ENCODE measurements at places on chromosomes 16 and 17. TPM values are rescaled to one million over a fixed set of nuclear protein-coding genes. Genes with fewer than 3 reads are reported as not detected.

- DNase-seq, result no peak
These were observed 375.3 kb upstream of the PSMD7 start for GRCh38 chr16:73921295-73921694.

The CARD14 gene
- not detected for total RNA-seq

- no peak for DNase-seq
These were observed 580 bp downstream of the BCAR1 start for GRCh38 chr16:75250809-75251279.

DNA sequence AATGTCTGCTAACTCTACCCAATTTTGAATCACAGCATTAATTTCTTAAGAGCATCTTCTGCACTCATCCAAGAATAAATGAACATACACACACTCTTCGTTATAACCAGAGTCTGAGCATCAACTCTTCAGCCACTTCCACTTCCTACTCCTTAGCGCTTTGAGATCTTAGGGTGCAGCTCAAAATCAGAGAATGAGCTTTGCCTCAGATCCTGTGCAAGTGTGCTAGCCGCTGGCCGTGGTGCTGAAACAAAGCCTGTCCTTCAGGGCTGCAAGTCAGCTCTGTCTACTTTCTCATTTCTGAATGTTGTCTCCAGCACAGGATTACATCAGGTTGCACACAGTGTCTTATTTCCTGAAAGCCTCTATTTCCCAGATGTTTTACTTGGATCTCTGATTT, 165.4 kb downstream of the AIPL1 start:
- DNase-seq, result no peak

The CHRNE gene
- 0.18 TPM for total RNA-seq

- no peak for DNase-seq
These were observed 22.2 kb downstream of the SERPINF1 start for GRCh38 chr17:1783834-1784611.

The MFAP4 gene
- total RNA-seq, result 0.48 TPM

DNA sequence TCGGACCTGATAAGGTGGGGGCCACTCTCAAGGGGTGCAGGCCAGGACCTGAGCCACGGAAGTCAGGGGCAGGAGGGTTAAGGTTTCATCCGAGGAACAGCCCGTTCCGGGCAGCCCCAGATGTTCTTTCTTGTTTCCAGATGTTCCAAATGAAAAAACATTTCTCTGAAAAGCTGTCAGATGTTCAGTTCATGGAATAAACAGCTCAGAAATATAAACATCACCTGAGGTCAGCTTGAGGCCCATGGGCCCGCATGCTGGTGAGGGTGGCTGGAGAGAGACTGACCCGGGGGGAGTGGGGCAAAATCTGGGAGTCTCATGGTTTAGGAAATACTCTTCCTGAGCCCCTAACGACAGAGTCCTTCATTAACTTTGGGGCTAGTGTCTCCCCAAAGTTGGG, 1.5 kb upstream of the CD79B start:
- no peak for DNase-seq

GRCh38 chr16:80105160-80105559, 435.6 kb upstream of the DYNLRB2 start:
- DNase-seq, result no peak

The SPECC1 gene
- 7.0 TPM for total RNA-seq

DNA sequence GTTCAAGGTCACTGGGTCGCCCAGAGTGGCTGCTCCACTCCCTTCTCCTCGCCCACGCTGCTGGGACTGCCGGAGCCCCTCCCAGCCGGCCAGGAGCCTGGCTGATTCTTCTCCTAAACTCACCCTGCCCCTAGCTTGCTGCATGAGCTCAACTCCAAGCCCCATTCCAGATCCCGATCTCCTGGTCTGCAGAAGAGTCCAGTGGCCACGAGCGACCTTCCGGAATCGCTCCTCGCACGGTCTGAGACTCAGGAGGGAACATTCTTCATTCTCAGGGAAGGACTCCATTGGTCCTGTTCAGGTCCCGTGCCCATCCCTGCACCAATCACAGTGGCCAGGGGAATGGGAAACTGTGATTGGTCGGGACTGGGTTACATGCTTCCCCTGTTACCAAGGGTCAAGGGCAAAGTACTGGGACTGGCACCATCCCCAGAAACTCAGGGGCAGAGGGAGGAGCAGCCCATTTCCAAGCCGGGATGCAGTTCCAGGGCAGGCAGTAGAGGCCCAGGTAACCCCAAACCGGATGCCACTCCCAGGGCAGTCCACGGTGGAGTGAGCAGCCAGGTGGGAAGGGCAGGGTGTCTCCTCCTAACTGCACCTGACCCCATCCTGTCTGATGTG, 24.5 kb upstream of the CIBAR2 start:
- DNase-seq, result no peak

DNA sequence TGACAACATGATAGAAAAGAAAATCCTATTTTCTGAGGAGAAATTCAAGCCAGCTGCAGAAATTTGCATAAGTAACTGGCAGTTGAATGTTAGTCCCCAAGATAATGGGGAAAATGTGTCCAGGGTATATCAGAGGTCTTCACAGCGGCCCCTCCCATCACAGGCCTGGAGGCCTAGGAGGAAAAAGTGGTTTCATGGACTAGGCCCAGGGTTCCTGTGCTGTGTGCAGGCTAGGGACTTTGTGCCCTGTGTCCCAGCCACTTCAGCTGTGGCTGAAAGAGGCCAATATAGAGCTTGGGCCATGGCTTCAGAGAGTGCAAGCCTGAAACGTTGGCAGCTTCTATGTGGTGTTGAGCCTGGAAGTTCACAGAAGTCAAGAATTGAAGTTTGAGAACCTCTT, 35.6 kb downstream of the TMEM100 start:
- DNase-seq, result no peak

The CDH13 gene
- total RNA-seq, result not detected

DNA sequence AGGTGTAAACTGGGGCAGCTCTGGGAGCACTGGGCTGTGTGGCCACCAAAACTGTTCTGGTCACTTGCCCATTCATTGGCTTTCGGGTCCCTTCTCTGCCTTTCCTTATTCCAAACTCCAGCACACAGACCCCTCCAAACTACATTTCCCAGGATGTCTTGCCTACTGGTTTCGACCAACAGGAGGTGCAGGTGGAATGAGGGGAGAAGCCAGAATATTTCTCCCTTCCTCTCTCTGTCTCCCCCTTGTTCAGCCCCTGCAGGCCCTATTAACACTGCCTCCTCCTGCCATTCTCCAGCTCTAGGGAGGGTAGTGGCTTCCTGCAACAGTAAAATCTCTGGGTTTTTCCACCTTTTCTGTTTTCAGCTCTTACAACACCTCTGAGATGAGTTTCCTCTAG, 13.2 kb upstream of the NAGPA start:
- DNase-seq, result no peak

- DNase-seq, result no peak
These were observed 14.3 kb downstream of the CMTM4 start for GRCh38 chr16:66682271-66682670.

- DNase-seq, result no peak
These were observed 74.5 kb upstream of the PMFBP1 start for GRCh38 chr16:72246423-72246822.

- DNase-seq, result no peak
These were observed 6.8 kb downstream of the NAE1 start for GRCh38 chr16:66824006-66824405.

The RPRML gene
- not detected for total RNA-seq

The OR3A3 gene
- total RNA-seq, result not detected

GRCh38 chr17:8841844-8842243, 25.6 kb downstream of the PIK3R6 start:
- no peak for DNase-seq

The RAB26 gene
- not detected for total RNA-seq

DNA sequence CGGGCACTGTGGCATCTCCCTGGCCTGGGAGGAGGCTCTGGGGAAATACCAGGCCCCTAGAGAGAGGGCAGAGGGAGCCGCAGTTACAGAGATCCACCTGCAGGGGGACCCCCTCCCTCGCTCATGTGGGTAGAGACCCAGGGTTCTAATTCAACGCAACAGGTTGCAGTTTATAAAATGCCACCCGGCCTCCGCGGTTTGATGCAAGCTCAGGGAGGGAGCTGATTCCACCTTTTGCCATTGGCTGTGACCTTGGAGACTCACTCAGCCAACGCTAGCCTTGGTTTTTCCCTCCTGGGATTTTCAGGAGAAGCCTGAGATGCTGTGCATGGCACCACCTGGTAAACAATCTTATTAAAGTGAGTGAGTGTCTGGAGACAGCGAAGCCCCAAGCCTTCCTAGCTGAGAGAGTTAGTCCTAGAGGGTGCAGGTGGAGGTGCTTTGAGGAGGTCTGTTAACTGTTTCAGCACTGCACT, 12.1 kb downstream of the TTLL6 start:
- DNase-seq, result peak; percentile 70

DNA sequence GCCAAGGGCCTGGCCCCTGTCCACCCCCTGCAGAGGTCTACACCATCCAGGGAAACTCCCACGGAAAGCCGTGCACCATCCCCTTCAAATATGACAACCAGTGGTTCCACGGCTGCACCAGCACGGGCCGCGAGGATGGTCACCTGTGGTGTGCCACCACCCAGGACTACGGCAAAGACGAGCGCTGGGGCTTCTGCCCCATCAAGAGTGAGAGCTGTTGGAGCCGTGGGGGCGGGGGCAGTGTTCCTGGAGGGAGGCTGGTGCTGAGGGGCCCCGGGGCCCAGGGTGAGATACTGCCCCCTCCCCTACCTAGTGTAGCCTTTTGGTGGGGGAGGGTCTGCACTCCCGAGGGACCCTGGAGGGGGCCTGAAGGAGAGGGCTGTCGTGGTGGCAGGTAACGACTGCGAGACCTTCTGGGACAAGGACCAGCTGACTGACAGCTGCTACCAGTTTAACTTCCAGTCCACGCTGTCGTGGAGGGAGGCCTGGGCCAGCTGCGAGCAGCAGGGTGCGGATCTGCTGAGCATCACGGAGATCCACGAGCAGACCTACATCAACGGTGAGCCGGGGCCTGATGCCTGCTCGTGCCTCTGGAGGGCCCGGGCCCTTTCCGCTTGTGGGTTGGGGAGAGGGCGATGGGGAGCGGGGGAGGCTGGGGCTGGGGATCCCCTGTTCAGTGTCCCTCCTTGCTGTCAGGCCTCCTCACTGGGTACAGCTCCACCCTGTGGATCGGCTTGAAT, 38.8 kb downstream of the MRC2 start:
- DNase-seq, result no peak

DNA sequence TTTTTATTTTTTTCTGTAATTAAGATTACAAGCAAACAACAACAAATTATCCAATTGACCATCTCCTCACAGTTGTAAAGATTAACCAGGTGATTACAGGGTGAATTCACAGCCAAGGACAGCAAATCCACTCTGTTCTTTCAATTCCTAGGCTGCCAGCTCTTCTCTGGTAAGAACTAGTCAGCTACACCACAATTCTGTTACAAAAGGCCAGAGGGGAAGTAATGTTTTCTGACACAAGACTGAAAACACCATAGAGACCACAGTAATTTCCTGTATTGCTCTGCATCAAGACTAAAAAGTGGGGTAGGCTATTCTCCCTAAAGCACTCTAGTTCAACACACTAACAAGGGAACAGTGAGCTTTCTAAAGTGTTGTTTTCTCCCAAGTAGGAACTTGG, 10.6 kb downstream of the CA10 start:
- no peak for DNase-seq

DNA sequence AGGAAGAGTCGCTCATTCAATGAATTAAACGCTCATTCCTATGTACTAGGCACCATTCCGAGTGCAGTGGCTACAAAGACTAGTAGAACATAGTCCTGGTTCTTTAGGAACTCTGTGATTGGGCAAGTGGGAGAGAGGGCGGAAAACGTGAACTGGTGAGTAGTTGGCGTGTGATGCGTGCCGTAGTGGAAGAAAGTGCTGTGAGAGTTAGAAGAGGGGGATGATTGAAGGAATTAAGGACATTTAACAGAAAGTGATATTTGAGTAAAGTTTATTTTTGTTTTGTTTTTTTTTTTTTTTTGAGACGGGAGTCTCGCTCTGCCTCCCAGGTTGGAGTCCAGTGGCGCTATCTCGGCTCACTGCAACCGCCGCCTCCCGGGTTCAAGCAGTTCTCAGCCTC, 7.9 kb upstream of the SLFN14 start:
- peak; percentile 39 for DNase-seq

Measured in activated T-cell treated with anti-CD3 and anti-CD28 coated beads, Interleukin-2, amount 50 U/mL, for 4 hours (primary cell).